ENCODE measurements at places on chromosomes 5 and 9.

GRCh38 chr5:92808474-92808873 lies 772.5 kb downstream of the NR2F1-AS1 start:
- no peak overlapping the region for H3K27ac ChIP-seq
- no peaks in the 10 kb centered on the region for H3K36me3 ChIP-seq
- DNase-seq: no peak
- no peak overlapping the region for H3K4me3 ChIP-seq
- no peaks in the 10 kb centered on the region for H3K27me3 ChIP-seq
- H3K4me1 ChIP-seq: no peaks in the 10 kb centered on the region

DNA sequence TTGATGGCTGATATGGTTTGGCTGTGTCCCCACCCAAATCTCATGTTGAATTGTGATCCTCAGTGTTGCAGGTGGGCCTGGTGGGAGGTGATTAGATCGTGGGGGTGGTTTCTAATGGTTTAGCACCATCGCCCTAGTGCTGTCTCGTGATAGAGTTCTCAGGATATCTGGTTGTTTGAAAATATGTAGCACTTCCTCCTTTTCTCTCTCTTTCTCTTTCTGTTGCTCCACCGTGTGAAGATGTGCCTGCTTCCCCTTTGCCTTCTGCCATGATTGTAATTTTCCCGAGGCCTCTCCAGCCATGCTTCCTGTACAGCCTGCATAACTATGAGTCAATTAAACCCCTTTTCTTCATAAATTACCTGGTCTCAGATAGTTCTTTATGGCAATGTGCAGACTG lies 111.6 kb downstream of the SREK1 start:
- no peaks in the 10 kb centered on the region for H3K27me3 ChIP-seq
- no peaks in the 10 kb centered on the region for H3K4me1 ChIP-seq
- no peaks in the 10 kb centered on the region for H3K36me3 ChIP-seq
- DNase-seq: no peak
- H3K4me3 ChIP-seq: no peak overlapping the region

DNA sequence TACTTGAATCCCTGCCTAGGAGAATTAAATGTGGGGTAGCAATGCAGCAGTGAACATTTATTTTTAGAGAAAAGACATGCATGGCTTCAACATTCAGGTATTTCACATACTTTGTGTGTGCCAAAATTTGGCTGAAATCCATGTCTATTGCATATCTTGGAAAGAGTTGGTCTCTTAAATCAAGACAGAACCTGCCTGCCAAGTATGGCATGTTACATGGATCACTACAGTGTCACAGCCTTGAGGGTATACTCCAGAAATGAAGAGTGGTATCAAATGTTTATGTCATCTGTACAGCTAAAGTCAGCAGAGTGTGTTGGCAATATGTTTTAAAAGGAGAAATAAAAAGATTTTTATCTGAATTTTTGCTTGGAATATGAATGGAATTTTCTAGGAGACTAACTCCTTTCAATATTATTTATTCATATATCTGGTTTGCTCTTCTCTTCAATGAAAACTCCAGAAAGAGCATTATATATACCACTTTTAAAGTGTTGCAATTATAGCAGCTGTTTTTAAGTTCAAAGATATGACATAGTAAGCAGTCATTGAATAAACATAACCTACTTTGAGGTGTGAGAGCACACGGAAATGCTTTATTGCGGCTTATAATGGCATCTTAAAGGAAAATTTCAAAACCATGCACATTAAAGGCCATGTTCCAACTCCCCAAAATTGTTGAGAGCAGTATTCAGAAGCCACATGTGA lies 95.4 kb upstream of the MINAR2 start:
- DNase-seq: no peak
- no peak overlapping the region for H3K27ac ChIP-seq
- H3K27me3 ChIP-seq: no peaks in the 10 kb centered on the region
- no peaks in the 10 kb centered on the region for H3K4me1 ChIP-seq

GRCh38 chr5:372556-372995 lies 51.1 kb downstream of the AHRR start:
- H3K4me1 ChIP-seq: peaks cover 16% of the 10 kb centered on the region
- DNase-seq: peak; percentile 8
- H3K36me3 ChIP-seq: no peaks in the 10 kb centered on the region
- no peak overlapping the region for H3K27ac ChIP-seq

GRCh38 chr9:38423973-38424843 lies at the start of gene IGFBPL1:
TSS of gene IGFBPL1 (minus strand) at chr9:38424454. CDS start at chr9:38424424, 30 bp downstream.
- H3K36me3 ChIP-seq: no peaks in the 10 kb centered on the region
- no peak for DNase-seq
- H3K4me1 ChIP-seq: no peaks in the 10 kb centered on the region
- H3K4me3 ChIP-seq: peak within 1 kb of the TSS; percentile 60
- H3K27ac ChIP-seq: no peak within 1 kb of the TSS
- H3K27me3 ChIP-seq: peaks cover 86% of the 10 kb centered on the region

DNA sequence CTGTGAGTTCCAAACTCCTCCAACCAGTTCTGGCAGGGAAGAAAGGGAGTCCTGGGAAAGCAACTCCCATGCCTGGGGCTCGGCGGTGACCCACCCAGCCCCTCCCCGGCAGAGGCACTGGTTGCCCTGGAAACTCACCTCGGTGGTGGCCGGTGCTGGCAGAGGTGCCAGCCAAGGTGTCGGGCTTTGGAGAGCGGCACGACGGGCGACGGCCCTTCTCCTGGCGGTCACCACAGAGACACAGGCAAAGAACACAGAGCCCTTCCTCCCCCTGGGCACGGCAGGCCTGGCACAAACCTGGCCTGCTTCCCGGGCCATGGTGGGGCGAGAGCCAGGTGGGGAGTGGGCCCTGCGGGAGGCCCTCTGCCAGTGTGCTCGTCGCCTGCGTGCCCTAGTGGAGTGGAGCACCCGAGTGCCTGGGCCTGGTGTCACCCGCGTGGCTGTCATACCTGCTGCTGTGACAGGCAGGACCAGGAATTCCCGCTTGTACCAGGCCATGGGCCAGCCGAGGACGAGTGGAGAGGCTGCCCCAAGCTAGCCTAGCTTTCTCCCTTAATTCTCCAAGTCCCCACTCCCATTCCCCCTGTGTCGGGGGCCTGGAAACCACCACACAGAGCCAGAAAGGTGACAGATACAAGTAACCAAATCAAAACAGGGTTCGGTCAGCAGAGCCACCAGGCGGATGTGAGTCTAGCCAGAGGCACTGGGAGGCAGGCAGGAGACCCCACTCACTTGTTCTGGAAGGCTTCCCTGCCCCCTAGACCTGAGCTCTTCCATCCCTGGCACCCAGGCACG lies 8.2 kb upstream of the RALGDS start:
- DNase-seq: no peak
- peaks cover 80% of the 10 kb centered on the region for H3K4me1 ChIP-seq
- peak overlapping the region; percentile 93 for H3K4me3 ChIP-seq
- H3K36me3 ChIP-seq: peaks cover 66% of the 10 kb centered on the region

All from central memory CD8-positive, alpha-beta T cell (primary cell).